GOT3 (cell line): ENCODE measurements at places on chromosomes 6 and 20.

DNA sequence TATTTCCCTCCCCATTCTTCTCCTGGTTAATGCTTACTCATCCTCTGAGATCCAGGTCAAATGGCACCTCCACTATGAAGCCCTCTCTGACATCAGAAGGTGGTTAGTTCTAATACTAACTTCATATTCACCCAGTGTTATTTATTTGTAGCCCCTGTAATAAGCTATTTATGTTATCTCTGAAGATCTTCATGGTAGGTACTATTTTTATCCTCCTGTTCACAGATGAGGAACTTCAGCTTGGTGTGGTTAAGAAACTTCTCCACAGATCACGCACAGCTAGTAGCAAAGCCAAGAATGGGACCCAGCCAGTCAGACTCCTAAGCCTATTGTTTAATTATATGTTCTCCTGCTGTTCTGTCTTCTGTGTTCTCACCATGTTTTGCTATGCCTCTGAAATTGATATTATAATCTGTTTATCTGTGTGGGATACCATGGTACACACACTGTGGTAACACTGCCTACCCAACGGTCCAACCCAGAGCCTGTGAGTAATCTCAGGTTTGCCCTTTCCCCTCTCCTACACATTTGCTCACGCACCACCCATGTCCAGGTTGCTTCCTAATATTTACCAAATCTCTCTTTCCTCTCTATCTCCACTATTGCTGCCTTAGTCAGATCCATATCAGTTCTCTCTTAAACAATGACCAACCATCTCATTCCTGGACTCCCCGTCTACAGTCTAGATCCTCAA, 98.4 kb downstream of the IPCEF1 start:
- DNase-seq, result no peak

- no peak for DNase-seq
These were observed 2.6 kb downstream of the MPIG6B start for GRCh38 chr6:31725502-31726350.

GRCh38 chr6:38033442-38033982, 214.0 kb downstream of the ZFAND3 start:
- no peak for DNase-seq

DNA sequence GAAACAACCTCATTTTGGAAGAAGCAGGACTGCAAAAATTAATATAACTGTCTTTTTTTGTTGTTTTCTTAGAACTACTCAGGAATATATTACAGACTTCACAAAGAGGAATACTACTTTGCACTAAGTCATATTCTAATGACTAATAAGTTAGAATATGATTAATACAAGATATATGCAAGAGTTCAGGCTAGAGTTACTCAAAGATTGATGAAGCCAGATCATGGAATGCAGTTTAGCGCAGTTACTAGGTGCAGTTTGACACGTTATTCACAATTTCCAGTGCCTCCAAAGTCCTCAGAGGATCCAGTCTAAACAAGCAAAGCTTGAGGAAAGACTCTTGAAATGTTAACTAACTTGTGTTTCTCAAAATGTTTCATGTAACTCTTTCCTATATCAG, 1.2 kb upstream of the MYCT1 start:
- no peak for DNase-seq

DNA sequence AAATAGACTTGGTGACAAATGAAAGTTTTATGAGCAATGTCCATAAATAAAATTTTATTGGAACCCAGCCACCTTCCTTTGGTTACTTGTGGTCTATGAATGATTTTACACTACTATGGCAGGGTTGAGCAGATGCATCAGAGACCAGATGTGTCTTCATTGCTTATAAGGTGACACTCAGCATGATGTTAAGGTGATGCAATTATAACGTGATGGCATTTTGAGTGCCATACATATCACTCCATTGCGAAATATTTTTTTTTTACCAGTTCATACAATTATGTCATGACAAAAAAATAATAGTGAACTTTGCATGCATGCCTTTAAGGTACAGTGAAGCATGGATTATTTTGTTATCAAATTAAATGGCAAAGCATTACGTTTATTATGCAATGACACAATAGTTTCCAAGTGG, 96.0 kb downstream of the ADTRP start:
- DNase-seq, result no peak

GRCh38 chr6:2942914-2943563, 28.3 kb downstream of the SERPINB6 start:
- DNase-seq, result no peak

- no peak for DNase-seq
These were observed 13.7 kb upstream of the ZNF831 start for GRCh38 chr20:59149678-59150504.

DNA sequence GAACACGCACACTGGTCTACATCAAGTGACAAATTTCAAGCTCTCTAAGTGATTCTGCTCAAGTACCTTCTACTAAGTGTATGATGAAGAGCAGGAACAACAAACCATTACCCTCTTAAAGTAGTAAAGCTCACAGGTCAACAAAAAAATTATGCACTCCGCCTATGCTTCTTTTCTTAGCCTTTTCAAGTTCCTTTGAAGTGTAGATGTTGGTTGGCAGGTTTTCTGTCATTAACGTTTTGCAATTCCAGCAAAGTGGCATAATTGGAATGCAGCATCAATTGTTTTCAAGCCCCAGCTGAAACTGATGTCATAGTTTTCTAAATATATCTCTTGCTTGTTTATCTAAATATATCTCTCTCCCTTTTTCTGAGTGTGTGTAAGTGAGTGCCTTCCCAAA, 396.9 kb upstream of the EYS start:
- DNase-seq, result no peak

GRCh38 chr6:13304580-13305260, 23.6 kb downstream of the TBC1D7 start:
- no peak for DNase-seq

DNA sequence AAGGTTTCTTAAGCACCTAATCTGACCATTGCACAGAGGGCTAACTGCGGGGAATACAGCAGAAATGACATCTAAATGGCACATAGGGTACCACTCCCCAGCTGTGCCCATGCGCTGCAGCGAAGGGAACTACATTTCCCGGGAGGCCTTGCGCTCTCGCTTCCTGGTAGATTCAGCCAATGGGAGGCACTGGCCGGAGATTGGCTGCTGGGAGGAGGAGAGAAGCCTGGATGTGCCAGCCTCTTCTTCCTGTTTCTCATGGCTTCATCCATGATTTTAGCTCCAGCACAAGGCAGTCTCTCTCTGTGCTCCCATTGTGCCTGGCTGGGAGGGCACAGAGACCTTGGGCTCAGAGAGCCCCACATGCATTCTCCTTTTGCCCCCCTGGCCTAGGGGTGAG, 101.7 kb upstream of the FOXA2 start:
- no peak for DNase-seq

GRCh38 chr20:18133962-18134361, 3.7 kb upstream of the KAT14 start:
- DNase-seq, result no peak

DNA sequence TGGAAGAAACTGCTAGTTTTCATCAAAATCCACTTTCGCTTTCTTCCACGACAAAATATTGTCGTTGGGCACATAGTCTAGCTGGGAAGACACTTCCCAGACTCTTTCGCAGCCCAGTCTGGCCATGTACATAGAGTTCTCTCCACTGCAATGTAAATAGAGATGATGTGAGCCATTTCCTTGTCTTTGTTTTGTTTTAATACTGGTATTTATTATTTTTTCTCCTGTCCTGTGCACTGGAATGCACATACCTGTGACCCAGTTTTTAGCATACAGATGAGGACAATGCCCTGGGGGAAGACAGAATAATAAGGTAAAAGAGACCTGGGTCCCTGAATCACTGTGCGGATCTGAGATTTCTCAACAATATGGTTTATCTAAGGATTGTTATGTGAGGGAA, 149.5 kb upstream of the BMP5 start:
- no peak for DNase-seq

DNA sequence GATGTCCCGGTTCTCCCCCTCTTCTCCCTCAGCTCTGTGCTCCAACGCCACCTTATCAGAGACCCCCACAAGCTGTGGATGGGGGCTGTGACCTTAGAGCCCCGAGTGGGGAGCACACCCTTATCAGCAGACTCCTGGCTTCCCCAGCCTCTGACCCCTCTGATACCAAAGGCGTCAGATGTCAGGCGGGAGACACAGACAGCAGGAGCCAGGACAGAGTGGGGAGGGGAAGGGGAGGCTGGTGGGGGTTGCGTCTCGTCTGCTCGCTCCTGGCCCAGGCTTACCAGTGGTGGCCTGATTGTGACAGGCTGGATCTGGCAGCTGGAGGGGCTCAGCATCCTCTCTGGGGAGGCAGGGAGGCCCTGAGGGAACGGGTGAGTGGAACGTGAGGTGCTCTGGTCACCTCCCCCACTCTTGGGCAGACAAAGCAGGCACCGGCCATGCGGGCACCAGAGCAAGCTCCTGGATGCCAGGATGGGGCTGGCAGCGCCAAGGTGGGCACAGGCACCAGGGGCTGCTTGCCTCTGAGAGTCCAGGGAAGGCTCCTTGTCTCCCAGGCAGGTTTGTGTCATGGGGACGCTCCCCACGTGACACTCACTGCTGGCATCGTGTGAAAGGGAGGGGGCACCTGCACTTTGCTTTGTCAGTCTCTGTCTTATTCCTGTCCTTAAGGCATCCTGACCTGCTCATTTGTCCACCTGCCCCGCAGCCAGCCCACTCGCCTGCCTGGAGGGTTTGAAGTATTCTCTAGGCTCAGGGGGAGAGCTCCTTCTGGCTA, 27.8 kb upstream of the GATA5 start:
- DNase-seq, result no peak

GRCh38 chr6:149925253-149925973, 2.5 kb upstream of the RAET1G start:
- DNase-seq, result no peak

- DNase-seq, result no peak
These were observed 102.8 kb downstream of the MOXD1 start for GRCh38 chr6:132298344-132298949.

GRCh38 chr6:158095031-158095430, 73.0 kb downstream of the SERAC1 start:
- no peak for DNase-seq

- no peak for DNase-seq
These were observed 50.1 kb downstream of the SLC9A8 start for GRCh38 chr20:49862607-49863200.

DNA sequence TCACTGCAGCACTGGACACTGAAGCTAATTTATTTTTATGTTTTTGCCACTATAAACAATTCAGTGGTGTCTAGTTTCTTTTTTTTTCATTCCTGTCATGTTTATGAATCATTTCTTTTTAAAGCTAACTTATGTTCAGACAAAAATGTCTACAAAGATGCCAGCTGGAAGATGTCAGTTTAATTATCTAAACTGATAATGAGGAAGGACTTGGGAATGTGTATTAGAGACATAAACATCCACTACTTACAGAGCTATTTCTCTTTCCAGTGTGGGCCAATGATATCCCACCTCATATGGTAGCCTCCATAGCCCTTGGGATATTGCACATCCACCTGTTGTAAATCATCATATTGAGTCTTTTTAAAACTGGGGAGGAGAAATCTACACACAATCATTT, 132.1 kb upstream of the FAM184A start:
- DNase-seq, result no peak
